ENCODE measurements at places on chromosomes 12 and 14. TPM values are rescaled to one million over a fixed set of nuclear protein-coding genes. Genes with fewer than 3 reads are reported as not detected.

The ASPG gene
- not detected for total RNA-seq

The ANO2 gene
- total RNA-seq = 13.2 TPM

The TAS2R46 gene
- total RNA-seq = 4.5 TPM

The OR6C3 gene
- total RNA-seq = not detected

The SPIC gene
- total RNA-seq = not detected

The FGD4 gene
- 96.9 TPM for total RNA-seq

The PRB2 gene
- not detected for total RNA-seq
